ENCODE measurements at places on chromosomes 1 and 21.

GRCh38 chr1:200992382-200993048 is 31.0 kb downstream of the KIF21B start:
- DNase-seq, result peak; percentile 56

DNA sequence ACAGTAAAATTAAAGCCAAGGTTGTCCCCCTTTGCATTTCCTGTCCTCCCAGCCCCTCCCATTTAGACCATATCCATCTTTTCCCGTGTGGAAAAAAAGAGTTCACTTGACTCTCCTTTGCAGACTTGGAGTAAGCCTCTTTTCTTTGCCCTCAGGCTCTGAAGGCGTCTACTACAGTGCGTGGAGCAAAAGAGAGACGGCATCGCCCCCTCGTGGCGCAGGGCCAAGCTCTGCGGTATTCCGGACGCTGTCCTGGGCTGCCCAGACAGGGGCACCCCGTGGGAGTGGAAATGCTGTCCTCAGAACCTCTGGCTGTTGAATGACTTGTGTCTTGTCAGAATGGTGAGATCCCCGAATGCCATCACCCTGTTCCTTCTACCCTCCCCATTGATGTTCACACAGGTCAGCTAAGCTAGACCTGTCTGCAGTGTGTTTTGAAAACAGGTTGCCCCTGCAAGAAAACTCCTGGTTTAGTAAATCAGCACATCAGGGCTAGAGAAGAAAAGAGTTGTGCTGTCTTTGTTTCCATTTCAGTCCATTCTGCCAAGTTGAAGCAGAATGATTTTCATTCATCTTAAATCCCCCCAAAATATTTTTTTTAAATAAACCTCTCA is 12.3 kb upstream of the GJA8 start:
- peak; percentile 80 for DNase-seq

DNA sequence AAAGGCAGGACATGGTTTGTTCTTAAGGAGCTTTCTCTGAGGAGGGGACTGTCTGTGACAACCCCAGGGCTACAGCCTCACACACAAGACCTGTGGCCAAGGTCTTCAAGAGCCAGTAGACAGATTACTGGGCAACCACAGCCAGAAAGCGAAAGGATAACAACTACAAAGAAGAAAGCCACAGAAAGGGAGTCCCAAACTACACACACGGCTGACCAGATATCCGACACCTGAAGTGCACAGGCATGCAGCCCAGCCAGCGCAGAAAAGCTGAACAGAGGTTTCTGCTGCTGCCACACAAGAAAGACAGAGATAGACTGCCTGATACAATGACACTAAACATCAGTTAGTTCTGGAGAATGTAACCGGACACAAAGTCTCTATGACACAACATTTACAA is 21.4 kb upstream of the NADK start:
- no peak for DNase-seq

DNA sequence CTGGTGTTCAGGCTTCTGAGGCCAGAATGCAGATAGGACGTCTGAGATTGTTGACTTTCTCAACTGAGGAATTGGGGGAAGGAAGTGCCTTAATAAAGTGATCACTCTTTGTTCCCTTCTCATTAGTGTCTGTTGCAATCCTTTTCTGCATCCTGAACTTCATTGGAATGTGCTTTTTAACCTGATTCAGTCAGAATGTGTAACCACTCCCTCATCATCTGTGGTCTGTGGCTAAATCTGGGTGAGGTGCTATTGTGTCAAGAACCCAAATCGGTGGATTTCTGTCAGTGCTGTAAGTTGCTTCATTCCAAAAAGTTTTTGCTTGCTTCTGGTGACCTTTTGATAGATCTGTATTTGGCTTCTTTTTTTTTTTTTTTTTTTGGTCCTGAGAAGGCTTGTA is 38.2 kb downstream of the ARID1A start:
- no peak for DNase-seq

GRCh38 chr1:84133479-84133878 is 10.6 kb upstream of the PRKACB start:
- no peak for DNase-seq

GRCh38 chr21:40620386-40621145 is 226.4 kb downstream of the DSCAM start:
- no peak for DNase-seq

GRCh38 chr1:164417016-164417704 is 141.8 kb upstream of the PBX1 start:
- no peak for DNase-seq

- no peak for DNase-seq
These were observed 29.7 kb downstream of the CTH start for GRCh38 chr1:70440642-70441391.

DNA sequence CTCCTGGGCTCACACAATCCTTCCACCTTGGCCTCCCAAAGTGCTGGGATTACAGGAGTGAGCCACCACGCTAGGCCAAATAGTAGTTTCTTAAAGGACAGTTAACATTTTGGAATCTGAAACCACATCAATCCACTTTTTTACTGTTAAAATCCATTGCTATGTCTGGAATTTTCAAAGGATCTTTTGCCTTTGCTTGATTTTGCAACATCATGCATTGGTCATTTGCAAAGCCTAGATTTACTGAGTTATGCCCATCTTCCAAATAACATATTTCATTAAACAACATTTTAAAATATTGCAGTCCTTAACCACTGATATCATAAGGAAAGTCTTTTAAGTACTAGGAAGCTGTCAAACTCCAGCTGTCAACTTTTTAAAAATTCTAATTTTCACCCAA is 3.3 kb downstream of the POGZ start:
- DNase-seq, result no peak

GRCh38 chr1:159987186-159987585 is 33.1 kb upstream of the SLAMF9 start:
- no peak for DNase-seq

DNA sequence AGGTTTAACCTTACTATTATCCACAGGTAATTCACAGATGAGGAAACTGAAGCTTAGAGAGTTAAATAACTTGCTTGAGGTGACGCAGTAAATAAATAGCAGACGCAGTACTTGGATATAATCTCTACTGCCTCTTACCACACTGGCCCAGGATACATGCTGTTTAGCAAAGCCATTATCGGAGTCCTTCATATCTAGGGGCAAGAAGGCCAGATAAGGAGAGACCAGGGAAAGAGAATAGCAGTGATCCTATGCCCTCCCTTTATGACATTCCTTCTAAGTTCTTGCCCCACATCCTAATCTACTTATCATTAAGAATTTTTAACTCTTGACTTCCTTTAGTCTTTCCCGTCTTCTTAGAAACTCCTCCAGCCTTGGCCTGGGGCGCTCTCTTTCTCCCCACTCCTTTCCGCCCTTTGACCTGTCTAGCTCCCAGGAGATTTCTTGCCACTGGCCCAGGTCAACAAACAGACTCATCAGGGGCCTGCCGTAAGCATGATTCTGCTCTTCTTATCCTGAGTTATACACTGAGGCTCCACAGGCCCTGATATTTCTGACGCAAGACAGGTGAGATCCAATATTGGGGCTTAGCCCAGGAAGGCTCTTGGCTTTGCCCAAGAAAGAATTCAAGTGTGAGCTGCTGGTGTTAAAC is 11.4 kb upstream of the SLAMF1 start:
- no peak for DNase-seq

GRCh38 chr1:41672173-41672572 is 187.7 kb upstream of the EDN2 start:
- DNase-seq, result no peak

GRCh38 chr1:8863794-8864233 is 14.7 kb downstream of the ENO1 start:
- DNase-seq, result no peak

DNA sequence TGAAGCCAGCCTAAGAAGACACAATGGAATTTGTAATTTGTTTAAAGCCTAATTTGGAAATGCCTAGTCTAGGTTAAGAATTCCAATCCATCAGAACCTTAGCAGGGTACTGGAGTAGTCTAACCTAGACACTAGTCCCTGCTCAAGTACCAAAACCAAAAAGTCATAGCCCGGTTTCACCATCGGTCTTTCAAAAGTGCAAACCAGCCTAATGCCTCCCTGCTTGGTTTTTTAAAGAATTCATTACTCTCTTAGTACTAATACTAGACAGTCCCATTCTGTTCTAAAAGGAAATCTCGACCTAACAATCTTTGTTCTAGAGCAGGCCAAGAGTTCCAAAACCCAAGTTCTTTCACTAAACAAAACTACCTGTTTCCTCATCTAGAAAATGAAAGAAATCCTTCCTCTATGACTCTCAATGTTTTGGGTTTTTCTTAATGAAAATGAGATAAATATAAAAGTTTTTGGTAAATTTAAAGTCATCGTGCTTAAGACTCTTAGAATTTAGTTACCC is 2.6 kb downstream of the PUM1 start:
- no peak for DNase-seq

DNA sequence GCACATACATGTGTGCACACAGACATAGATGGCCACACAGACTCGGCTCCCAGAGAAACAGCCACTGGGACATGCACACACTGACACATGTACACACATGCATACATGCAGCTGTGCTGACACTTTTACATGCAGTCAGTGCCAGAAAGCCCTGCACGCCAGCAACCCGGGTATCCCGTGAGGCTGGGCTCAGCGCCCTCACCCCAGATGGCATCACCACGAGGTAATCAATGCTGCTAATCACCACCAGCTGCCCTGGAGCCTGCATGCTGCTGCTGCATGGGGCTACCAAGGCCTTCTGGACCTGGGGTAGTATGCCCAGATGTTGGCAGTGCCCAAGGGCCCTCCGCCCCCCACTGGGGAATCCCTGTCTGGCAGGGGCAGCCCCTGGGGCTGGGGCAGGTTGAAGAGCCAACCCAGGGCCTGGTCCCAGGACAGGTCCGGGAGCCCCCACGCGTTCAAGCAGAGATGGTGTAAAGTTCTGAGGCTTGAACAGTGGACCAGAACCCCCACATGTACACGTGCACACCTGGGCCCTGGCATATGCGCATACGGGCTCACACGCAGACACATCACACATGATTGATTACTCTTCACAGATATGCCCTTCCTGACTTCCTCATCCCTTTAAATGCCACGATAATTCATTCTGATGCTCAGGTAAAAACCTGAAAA is 2.7 kb upstream of the COL16A1 start:
- no peak for DNase-seq

DNA sequence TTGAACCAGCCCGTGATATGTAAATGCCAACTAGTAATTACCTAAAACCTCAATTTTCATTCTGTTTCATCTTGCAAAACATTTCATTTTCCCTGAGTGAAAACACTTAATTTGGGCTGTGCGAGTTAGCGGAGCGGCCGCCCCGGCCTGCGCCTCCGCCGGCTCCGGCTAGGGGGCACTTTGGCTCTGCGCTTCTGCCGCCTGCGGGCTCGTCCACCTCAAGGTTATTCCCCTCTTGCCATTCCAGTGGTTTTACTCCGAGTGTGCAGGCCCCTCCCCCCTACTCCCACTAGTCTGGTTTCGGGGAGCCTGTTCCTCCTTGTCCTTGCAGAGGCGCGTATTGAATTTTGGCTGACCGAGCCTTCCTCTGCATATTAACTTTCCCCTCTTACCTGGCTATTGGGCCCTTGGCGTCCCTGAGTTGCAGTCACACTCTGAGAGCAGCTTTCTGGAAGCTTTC is 55.6 kb downstream of the PEX14 start:
- peak; percentile 56 for DNase-seq

- peak; percentile 1 for DNase-seq
These were observed 54.7 kb upstream of the MAN1A2 start for GRCh38 chr1:117312453-117313138.

DNA sequence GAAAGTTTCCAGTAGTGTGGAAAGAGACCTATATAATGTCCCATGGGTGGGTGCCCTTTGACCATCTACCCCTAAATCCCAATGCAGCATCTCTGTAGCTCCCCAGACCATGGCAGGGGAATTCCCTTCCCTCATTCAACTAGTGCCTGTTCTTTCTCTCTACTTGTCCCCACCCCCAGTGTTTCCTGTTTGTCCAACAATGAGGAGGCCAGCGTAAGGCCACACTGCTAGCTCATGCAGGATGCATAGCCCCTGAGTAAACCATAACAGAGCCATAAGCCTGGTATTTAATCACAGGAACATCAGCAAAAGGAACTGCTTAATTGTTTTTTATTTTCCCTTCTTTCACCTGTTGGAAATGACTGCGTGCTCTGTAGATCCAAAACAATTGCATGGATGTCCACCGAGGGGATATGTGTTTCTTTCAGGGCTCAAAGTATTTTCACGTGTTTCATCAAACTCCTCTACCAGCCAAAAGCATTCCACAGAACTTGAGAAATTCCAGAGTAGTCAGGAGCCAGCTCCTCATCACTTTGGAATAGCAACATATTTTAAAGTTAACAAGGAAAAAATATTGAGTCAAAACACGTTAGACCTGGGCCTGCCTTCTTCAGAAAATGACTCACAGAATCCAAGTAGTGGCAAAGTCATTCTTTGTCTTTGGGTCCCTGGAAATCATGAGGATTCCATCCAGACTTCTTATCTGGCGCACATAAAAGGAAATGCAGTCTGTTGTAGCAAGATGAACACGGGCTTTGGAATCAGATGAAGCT is 162.5 kb upstream of the SGIP1 start:
- no peak for DNase-seq

GRCh38 chr1:100713626-100714025 is 5.9 kb upstream of the VCAM1 start:
- DNase-seq, result no peak

GRCh38 chr21:36909901-36910561 is 56.4 kb downstream of the HLCS start:
- peak; percentile 83 for DNase-seq

- DNase-seq, result no peak
These were observed 1369.4 kb upstream of the PRMT6 start for GRCh38 chr1:105686874-105687690.

GRCh38 chr1:11308699-11309224 is 35.8 kb downstream of the UBIAD1 start:
- DNase-seq, result no peak

DNA sequence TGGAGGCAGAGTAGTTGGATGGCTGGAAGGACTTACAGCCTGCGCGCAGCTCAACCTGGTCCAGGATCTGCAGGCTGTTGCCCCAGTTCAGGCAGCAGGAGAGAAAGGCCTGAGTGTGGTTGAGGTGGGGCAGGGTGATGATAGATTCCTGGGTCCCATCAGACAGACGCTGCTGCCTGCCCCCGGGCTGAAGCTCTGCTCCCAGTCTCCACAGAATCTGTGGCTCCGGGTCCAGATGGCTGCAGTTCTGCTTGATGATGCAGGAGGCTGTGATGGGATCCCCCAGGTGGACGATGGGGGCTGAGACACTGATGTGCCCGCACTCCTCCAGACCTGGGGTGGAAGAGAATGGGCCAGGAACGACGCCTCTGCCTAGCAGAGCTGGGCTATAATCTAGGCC is 7.4 kb downstream of the CSF3R start:
- DNase-seq, result no peak

DNA sequence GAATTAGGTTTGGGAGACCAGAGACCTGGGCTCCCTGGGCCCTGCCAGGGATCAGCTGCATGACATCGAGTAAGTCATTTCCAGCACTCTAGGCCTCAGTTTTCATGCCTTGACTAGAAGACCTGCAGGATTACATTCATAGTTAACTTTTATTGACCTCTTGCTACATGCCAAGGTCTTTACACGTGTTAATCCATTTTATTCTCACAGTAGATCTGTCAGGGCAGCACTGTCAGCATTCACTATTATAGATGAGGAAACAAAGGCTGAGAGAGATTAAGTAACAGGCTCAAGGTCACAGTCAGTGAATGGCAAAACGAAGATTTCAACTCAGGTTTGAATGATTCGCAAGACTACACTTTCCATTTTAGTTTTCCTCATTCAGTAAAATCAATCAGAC is 37.0 kb downstream of the PGM1 start:
- no peak for DNase-seq
